Activated T-cell treated with anti-CD3 and anti-CD28 coated beads, Interleukin-2, amount 50 U/mL, for 24 hours (primary cell): ENCODE measurements at places on chromosomes 4 and X.

- DNase-seq: no peak
These were observed 99.1 kb upstream of the EDNRA start for GRCh38 chr4:147381749-147382148.

GRCh38 chr4:144185086-144185485 lies 44.6 kb upstream of the GYPA start:
- DNase-seq: no peak

GRCh38 chr4:93147524-93148212 lies 680.9 kb upstream of the ATOH1 start:
- no peak for DNase-seq

- DNase-seq: no peak
These were observed 54.8 kb upstream of the ZMAT1 start for GRCh38 chrX:101986586-101986985.
